Testis (tissue), 5 donors: ENCODE measurements at places on chromosomes 4 and X. TPM values are rescaled to one million over a fixed set of nuclear protein-coding genes. Genes with fewer than 3 reads are reported as not detected.
A peak's percentile ranks its signal among the peaks of the same experiment; 100 is the strongest.

Gene CXorf49
- polyA plus RNA-seq, result 6.0 TPM

Gene NAT8L
- polyA plus RNA-seq, result 36.6 TPM

Gene POU4F2
- 3.1 TPM for polyA plus RNA-seq

Gene XAGE2
- polyA plus RNA-seq, result not detected

Gene ZBTB49
- polyA plus RNA-seq, result 10.2 TPM

Gene PABPC4L
- 0.75 TPM for polyA plus RNA-seq

Gene ZNF157
- polyA plus RNA-seq, result 0.51 TPM

Gene SYTL4
- 26.3 TPM for polyA plus RNA-seq

Gene RBM47
- 17.8 TPM for polyA plus RNA-seq

Gene CDKN2AIP
- polyA plus RNA-seq, result 32.7 TPM

Gene CT45A5
- polyA plus RNA-seq, result 6.7 TPM

Gene WNK3
- 18.1 TPM for polyA plus RNA-seq

Gene UNC5C
- polyA plus RNA-seq, result 6.8 TPM

Gene CLCN3
- 63.0 TPM for polyA plus RNA-seq

Gene BRS3
- polyA plus RNA-seq, result 0.49 TPM

Gene PNCK
- 19.9 TPM for polyA plus RNA-seq

- DNase-seq, result no peak
Observed at GRCh38 chr4:147741190-147741788, 9.4 kb downstream of the ARHGAP10 start.

DNA sequence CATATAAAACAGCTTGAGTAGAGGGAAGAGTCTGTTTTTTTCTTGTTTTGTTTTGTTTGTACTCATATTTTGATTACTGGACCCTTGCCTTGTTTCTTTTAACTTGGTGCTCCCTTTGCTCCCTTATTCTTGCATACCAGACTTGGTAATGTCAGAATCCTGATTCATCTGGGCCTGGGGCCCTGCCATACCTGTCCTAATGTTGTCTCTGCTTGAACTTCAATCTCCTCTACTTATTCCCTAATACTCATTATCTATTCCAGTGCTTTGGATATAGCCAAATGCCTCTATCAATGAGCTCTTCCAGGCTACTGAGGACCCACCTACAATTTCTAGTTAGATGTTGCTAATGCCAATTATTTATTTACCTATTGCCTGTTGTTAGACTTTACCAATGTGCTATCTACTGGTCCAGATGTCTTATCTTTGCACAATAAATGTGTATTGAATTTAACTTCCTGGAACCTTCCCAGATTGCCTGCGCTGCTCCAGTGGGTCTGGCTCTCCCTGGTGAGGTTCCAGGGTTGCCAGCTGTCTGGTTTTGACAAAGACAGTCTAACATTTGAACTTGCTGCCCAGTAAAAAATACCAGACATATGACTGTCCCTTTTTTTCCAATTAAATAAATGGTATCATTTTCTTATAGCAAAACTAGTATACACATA lies 64.4 kb upstream of the ACSL4 start:
- no peak for DNase-seq

DNA sequence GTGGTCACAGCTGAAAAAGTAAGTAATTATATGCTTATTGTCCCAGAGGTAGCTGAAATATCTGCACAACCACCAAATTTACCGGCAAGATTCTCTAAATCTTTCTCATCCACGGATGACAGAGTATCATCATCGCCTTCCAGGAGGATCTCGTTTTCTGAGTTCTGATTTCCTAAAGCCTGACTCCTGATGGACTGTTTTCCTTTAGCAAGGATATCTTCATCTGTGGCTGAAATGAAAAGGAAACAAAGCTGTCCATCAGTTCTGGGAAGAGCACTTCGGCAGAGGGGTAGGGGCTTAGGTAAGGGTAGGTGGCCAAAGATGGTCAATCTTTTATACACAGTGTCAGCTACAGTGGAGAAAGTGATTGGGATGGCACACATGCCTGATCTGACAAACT lies 8.7 kb downstream of the MAB21L2 start:
- no peak for DNase-seq

DNA sequence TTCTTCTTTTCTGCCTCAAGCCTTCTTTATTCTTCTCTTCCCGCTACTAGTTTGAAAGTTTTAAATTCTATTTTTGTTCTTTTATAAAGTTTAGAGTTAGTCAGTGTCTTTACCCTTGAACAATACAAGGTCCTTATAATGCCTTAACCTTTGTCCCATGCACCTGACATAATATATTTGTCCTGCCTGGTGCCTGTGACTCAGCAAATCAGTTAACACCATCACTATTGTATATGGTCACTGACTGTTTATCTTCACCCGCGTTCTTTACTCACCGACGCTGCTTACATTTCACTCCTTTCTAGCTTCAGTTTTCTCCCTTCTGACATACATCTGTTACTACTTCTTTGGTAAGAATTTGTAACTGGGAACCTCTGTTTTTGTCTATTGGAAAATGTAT lies 5.7 kb downstream of the SMIM20 start:
- DNase-seq, result no peak

- DNase-seq, result no peak
Observed at GRCh38 chrX:51608126-51608525, 10.6 kb downstream of the CENPVL3 start.

GRCh38 chr4:92988301-92988700 lies 684.5 kb downstream of the GRID2 start:
- no peak for DNase-seq

DNA sequence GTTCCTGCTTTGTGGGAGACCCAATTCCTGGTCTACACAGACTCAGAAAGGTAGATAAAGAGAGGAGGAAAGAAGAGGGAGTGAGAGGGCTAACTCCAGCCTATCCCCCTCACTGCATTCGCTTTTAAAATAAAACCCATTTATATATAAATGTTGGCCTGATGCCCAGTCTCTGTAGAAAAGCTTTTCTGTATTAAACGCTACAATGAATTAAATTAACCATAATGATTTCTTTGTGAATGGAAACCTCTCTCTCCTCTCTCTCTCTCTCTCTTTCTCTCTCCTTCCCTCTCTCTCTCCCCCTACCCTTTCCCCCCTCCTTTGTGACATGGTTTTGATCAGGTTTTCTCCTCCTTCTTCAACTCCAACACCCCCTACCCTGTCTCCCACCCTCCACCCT lies 34.8 kb downstream of the PJA1 start:
- no peak for DNase-seq

DNA sequence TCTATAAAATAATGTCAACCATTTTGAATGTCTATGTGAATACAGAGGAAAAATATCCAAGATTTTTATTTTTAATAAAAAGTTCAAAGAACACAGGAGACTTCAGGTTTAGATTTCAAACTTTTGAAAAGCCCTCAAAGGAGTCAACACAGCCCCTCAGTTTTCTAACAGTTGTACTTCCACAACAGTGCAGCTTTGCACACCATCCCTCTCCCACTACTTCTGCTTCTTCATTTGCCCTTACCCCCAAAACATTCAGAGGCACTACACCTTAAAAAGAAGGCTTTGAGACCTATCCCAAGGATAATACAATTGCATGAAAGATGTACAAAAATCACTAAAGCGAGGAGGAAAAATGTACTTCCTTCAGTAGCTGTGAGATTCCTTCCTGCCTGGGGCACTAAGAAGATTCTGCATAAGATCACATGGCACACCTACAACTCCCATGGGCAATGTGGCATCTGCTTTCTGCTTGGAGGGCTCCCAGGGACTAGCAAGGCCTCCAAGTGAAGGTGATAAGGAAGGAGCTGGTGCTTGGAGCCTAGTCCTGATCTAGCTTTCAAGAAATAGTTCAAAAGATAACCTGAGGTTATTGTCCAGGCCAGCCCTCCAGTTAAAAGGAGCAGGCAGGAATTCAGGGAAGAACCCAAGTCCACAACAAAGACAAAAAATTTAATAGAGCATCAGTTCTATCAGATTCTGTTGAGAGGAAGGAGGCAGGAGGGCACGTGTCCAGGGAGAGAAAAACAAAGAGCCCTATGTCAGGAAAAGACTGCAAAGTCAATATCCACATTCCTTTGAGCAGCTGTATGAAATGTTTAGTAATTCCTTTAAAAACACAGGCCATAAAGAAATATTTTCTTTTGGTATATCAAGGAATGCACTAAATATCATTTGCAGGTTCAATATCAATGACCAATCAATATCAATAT lies 19.1 kb downstream of the ARAP2 start:
- peak; percentile 60 for DNase-seq

GRCh38 chr4:9804918-9805317 lies 23.5 kb downstream of the DRD5 start:
- DNase-seq, result no peak

GRCh38 chr4:26729027-26729426 lies 131.6 kb upstream of the STIM2 start:
- no peak for DNase-seq

- no peak for DNase-seq
Observed at GRCh38 chrX:13293700-13294099, 26.2 kb downstream of the ATXN3L start.

DNA sequence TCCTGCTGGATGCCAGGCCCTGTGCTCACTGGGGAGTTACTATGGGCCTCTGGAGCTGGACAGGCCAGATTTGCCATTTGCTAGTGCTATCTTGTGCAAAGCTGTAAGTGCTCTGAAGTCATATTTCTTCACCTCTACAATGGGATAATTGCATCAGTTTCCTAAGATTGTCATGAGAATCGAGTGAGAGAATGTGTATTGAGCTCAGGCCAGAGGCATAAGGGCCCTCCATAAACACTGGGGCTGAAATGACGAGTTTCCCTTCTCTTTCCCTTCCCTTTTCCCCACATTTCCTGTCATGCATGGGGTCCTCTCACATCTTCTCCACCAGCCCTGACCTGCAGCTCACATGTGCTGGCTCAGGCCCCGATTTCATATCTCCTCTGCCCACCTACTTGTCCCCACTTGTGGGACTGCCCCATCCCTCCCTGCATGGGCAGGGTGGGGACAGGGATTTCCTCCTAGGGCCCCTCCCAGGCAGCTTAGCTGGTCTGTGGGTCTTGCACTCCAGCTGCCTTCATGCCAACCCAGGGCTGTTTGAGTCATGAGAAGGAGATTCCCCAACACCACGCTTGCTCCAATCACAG lies 358.8 kb downstream of the MID1IP1 start:
- DNase-seq, result no peak

DNA sequence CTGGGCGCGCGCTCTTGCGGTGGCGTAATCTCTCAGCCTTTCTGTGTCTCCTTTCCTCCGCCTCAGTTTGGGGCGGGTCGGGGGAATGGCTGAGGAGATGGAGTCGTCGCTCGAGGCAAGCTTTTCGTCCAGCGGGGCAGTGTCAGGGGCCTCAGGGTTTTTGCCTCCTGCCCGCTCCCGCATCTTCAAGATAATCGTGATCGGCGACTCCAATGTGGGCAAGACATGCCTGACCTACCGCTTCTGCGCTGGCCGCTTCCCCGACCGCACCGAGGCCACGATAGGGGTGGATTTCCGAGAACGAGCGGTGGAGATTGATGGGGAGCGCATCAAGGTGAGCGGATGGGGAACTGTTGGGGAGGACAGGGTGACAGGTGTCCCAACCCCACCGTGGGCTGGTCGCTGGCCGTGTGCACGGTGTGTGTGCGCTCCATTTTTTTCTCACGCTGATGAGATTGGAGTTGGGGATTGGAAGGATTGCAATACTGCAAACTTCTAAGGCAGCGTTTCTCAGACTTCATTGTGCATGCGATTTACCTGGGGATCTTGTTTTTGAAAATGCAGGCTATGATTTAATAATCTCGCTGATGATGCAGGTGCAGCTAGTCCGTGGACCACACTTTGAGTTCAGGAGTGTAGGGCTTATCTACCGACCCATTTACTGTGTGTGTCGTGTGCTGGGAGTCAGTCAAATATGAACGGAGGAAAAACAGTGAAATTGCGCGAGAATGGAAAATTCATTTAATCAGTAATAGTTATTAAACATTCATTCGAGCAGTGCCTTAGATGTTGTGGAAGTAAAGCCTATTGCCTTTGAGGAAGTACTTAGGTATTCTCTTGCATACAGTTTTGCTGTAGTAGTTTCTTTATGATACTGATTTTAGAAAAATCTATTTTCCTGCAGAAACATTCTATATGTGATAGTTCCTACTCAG lies at the start of gene RAB33B:
Gene RAB33B, plus strand, starts transcription at position 11 of the 935 bp plus-strand sequence. Its CDS starts 75 bp downstream, at position 86.
- DNase-seq, result no peak

- DNase-seq, result no peak
Observed at GRCh38 chr4:109465069-109465468, 31.5 kb downstream of the SEC24B start.

GRCh38 chr4:128288689-128289106 lies 1.1 kb upstream of the PGRMC2 start:
- DNase-seq, result no peak

- no peak for DNase-seq
Observed at GRCh38 chr4:85823295-85823694, 348.3 kb downstream of the ARHGAP24 start.

- peak; percentile 49 for DNase-seq
Observed at GRCh38 chrX:124388562-124388961, 42.2 kb downstream of the SH2D1A start.

GRCh38 chr4:5952975-5953951 lies 60.4 kb upstream of the CRMP1 start:
- DNase-seq, result no peak

GRCh38 chr4:32268863-32269262 lies 1548.7 kb downstream of the PCDH7 start:
- DNase-seq, result no peak

- DNase-seq, result no peak
Observed at GRCh38 chrX:141185366-141185765, 8.4 kb upstream of the LDOC1 start.

DNA sequence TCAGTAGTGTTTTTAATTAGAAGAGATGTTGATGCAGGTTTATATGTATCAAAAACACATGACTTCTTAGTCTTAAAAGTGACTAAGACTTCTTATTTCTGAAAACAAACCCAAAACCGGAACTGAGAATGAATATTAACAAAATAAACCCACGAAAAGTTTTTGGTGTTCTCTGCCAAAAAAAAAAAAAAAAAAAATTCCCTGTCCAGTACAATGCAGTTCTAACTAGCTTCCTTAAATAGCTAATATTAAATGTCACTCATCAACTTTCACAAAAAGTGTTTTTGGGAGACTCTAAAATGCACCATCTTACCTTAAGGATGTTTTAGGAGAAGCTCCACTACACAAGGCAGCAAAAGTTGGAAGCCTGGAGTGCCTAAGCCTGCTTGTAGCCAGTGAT lies 2.0 kb downstream of the ANKRD37 start:
- no peak for DNase-seq

- no peak for DNase-seq
Observed at GRCh38 chr4:160880180-160880579, 1283.6 kb downstream of the FSTL5 start.

DNA sequence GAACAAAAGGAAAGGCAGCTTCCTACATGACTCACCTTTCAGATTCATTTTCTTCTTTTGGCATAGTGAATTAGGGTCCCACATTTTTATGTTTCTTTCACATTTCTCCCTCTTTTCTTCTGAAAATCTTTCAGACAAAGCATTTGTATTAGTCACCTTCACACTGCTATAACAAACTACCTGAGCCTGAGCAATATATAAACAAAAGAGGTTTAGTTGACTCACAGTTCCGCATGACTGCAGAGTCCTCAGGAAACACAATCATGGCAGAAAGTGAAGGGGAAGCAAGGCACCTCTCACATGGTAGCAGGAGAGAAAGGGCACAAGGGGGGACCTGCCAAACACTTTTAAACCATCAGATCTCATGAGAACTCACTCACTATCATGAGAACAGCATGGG lies 36.9 kb downstream of the MAGEA9 start:
- DNase-seq, result no peak
